ENCODE measurements at places on chromosomes 3 and 15.

DNA sequence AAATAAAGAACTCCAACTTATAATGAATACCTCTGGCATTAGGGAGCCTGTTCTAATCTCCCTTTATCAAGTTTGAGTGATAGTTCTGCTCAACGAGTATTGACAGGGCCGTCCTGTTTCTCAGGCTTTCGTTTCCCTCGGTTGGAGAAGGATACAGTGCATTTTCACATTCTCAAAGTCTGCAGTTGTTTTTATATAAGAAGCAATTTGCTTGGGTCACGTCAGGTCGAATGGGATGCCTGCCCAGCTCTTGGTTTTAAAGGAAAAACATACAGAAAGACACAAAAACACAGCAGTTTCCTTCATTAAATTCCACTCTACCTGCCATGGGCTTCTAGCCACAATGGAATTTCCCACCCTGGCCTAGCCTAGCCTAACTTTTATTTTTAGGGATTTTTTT lies 366.3 kb downstream of the TIGIT start:
- DNase-seq, result no peak

DNA sequence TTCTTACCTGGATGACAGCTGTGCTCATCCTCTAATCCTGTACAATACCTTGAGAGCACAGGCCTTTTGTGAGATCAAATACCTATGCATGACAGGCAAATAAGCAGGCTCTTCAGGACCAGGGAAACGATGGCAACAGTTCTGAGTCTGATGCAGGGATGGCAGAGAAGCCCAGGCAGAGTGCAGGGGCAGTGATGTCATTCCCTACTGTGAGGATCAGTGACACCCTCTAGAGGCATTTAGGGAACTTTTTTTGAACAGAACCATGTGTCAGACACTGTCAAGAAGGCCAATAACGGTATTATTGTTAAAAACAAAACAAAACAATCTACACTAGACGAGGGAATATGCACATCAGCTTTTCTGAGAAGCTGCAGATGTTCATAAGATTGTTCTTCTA lies 314.8 kb upstream of the CTDSPL start:
- no peak for DNase-seq

DNA sequence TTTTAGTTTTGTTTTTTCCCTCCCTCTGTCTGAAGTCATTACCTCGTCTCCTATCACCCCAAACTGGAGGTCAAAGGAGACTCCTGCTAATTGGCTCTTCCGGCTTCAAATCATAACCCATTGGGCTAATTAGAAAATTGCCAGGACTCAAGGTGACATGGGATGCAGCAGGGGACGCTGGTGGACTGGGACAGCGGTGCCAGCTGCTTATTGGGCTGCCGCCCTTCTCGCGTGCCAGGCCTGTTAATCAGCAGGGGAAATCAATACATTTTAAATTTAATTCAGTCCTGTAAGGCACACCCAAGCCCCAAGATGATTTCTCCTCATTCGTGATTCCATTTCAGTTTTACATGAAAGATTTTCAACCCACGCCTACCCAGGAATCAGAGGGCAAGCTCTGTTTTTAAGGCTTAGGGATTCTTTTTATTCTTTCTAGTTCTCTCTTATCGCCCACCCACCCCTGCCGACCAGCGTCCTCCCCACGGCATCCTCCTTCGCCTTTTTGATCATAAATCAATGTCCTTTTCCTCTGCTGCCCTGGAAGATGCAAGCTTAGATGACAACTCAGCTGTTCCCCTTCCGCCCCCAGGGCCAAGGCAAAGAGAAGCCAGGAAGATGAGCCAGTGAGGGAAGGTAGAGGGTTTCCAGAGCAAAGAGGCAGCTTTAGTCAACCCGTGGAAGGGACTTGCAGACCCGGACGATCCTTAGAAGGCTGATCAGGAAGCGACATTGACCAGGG lies 329.6 kb downstream of the UACA start:
- DNase-seq, result no peak

DNA sequence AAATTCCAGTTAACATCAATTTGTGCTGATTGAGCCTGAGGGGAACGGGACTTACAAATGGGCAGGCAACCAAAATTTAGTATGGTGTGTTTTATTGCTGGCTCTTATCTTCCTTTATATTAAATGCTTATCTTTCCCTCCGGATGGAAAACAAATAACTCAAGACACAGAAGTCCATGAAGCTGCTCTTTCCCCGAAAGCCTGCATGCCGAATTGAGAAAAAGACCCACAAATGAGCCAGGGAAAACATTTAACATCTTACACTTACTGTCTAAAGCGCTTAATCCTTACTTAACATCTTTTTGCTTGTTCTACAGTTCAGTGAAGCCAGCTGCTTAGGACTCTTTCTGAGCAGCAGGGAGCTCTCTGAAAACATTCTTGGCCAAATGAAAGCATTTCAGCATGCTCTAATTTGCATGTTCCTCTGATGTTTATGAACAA lies 49.5 kb downstream of the HEG1 start:
- no peak for DNase-seq

DNA sequence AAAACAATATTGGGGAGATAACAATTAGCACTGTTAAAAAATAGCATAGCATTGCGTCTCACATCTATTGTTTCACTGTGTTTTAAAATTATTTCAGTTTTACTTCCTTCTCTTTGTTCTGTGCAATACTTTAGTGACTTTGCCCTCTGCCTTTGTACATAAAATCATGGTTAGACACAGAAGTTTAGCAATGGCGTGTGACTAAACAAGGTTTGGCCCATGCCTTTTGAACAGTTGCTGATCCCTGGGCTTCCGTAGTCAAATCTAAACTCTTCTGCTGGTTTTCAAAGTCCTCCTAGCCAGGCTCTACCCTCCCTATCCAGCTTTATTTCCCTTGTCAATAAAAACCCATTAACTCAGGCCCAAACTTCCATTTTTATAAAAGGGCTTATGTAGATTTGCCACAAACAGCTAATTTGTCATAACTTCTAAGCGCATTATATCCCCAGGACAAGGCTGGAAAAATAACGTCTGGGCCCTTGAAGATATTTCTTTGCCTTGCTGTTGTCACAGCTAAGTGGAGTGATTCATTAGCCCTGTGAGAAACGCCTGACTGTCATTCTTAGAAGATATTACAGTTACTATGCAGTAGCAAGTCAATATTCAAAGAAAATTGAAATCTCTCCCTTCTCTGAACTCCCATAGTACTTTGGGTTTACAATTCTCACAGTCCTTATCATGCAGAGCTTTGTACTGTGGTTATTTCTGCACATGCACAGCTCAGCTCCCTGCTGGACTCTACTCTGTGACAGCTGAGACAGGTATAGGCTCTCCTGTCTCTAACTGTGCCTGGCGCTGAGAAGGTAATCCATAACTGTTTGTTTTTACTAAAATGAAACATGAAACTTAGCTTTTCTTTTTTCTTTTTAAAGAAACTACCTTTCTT lies 123.4 kb upstream of the SLC24A5 start:
- DNase-seq, result no peak

- no peak for DNase-seq
These were observed 77.0 kb downstream of the EPHA3 start for GRCh38 chr3:89184151-89184995.

DNA sequence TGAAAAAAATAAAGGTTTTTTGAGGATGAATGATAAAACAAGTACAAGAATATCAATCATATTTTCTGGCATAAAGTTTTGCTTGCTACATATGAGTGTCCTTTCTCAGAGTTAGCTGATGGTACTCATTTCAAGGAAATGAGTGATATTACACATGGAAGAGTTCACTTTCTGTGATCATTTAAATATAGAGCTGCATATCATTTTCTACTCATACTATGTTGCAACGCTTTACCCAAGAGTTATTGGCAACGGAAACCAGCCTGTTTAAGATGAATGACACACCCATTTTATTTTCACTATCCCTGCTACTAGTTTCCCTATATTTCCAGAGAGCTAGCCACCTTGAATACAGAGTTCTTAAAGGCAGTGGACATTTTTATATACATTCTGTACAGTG lies 35.4 kb upstream of the RBMS3 start:
- DNase-seq, result no peak

DNA sequence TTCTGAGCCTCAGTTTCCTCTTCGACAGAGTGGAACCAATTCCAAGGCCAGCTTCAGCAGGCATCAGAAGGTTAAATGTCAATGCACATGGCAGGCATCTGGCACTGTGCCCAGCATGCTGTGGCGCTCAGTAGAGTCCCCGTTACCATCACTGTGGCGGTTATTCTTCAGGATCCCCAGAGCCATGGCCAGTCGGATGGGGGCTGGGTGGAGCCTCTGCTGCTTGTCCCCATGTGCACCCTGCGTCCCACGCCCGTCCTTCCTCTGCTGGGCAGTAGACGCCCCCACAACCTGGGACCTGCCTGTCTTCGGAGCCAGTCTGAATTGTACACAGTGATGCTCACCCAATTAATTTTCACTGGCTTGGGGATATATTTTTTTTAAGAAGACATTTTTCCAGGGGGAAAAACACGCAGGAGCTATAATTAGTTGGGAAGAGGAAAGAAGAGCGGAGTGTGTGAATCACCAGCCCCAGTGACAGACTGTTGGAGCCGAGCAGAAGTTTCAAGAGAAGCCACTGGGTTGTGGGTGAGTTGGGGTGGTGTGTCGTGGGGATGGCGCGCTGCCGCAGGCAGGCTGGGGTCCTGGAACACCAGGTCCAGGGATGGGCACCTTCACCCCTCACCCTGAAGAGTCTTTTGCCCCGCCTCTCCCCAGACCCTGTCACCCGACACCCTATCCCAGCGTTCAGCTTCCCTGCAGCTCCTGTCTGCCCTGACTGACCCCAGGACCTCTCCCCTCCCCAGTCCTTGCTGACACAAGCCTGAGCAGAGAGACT lies 26.8 kb upstream of the RPL29 start:
- DNase-seq, result no peak

- DNase-seq, result no peak
These were observed 1.2 kb downstream of the BTLA start for GRCh38 chr3:112497897-112498548.

DNA sequence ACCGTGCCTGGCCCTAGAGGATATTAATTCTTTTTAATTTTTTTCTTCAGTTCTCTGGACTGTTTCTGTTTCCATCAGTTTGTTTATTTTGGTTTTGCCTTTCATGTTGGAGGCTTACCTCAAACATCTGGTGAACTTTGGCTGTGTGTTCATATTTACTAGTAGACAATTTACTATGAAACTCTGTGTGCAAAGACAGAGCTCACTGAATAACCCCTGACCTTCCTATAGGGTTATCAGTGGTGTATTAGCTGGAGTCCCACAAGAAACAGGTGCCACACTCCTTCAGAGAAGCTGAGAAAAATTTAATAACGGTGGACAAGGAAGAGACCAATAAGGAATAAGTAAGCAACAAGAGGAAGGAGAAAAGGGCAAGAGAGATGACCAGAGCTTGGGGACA lies 28.8 kb upstream of the TRA2B start:
- DNase-seq, result no peak

- no peak for DNase-seq
These were observed 34.3 kb downstream of the IRAK2 start for GRCh38 chr3:10198761-10199649.

DNA sequence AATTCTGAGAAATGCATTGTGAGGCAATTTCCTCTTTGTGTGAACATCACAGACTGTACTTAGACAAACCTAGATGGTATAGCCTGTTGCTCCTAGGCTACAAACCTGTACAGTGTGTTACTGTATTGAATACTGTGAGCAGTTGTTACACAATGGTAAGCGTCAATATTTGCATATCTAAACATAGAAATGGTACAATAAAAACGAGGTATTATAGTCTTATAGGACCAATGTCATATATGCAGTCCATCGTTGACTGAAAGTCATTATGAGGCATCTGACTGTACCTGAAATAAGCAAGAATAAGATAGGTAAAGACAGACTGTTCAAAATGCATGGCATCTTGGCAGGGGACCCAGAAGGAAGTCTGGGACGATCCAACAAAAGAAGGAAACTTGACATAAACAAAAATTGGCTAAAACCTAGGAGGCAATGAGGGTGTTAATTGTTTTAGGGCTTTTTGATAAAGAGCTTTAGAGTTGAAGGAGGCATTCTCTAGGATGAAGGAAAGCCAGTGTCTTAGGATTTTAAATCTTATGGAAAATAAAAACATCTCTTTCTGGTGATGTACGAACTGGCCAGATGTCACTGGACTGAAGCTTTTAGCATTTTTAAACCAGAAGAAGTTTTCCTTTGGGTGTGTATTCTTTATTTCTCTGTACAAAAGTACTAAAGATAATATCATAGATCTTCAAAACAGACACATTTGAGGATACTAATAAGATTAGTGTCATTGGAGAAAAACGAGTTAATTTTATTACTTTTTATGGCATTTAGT lies 9.2 kb upstream of the SPRED1 start:
- no peak for DNase-seq

- DNase-seq, result peak; percentile 62
These were observed 10.5 kb downstream of the SLC6A6 start for GRCh38 chr3:14412831-14413380.

GRCh38 chr3:144127014-144127413 lies 155.4 kb downstream of the DIPK2A start:
- DNase-seq, result no peak

GRCh38 chr15:79919090-79919748 lies 22.4 kb upstream of the MTHFS start:
- DNase-seq, result peak; percentile 32
